Activated CD8-positive, alpha-beta memory T cell treated with anti-CD3 and anti-CD28 coated beads for 1 hour (primary cell): ENCODE measurements at places on chromosomes 16 and 17.
A peak's percentile ranks its signal among the peaks of the same experiment; 100 is the strongest.

GRCh38 chr16:31243734-31244670 lies 15.8 kb upstream of the ITGAM start:
- no peak for DNase-seq

- DNase-seq, result no peak
Measured at GRCh38 chr17:33519692-33520091, 226.6 kb upstream of the ASIC2 start.

GRCh38 chr16:24146518-24146917 lies 109.6 kb upstream of the CACNG3 start:
- DNase-seq, result no peak

DNA sequence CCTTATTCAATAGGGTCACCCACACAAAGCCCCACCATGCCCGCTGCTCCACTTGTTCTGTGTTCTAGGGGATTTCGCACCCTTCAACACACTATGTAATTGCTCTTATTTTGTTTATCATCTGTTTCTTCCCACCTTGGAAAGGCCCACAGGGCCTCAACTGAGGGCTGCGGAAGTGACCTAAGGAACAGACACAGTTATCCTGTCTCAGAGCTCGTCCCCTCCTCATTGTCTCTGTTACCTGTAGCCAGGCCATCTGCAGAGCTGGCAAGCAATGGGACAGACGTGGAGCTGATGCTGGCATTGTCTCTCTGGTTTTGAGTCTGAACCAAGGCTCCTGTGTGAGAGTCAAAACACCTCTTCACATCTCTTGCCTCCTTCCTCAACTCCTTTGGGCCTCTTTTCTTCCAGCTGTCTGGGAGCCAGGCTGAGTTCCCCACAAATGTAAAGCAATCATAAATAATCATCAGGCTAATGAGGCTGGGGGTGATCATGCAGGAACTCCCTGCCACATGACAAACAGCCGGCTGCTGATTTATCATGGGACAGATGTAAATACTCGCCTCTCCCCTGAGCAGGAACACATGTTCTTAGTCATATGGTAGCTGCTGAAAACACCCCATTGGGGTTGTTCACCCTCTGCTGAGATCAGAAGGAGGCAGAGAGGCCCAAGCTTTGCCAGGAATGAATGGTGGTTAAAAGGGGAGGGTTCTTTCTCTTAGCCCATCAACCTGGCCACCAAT lies 71.9 kb downstream of the AXIN2 start:
- no peak for DNase-seq

DNA sequence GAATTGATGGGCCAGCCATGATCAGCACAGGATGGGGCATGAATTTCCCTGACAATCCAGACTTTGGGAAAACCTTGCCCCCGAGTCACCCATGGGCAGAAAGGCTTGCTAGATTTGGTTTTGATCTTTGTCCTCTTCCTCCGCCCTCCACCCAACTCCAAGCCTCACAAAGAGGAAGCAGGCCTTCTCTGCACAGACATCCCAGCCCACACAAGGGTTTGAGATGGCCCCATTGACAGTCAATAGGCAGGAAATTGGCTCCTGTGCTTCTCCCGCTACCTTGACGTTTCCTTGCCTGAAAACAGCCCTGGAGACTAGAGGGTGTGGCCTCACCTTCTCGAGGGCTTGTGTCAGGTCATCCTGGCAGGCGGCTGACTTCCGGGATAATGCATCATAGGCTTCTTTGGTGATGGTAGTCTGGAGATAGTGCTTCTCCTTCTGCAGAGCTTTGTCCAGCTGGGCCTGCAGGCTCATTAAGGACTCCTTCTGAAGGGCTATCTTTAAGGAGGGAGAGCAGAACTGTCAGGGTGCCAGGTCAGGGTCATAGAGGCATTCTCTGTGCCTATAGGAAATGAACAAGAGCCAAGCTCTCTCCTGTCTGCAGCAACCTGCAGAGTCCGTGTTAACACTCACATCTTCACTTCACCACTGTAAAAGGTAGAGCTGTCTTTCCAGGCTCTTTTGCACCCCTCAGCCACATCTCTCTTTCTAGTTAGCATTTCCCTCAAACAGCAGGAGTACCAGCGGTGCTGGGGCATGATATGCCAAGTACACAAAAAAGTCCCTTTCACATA lies 32.2 kb downstream of the DHX38 start:
- DNase-seq, result no peak

DNA sequence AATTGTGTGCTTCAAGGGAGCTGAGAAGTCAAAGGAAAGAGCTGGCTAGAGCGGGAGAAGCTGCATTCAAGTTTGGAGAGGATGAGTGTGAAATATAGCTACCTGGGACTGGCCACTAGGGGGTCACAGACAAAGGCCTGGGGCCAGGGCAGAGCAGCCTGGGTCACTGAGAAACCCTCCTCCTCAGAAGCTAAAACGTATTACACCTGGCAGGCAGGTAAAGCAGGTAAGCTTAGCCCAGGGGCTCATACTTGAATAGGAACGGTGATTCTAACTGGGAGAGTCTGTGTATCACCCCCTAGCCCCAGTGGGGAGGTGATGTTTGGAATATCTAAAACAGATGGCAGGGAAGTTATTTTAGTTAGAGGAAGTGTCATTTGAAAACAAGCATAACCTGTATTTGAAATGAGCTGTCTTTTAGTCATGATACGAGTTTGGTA lies 6.8 kb downstream of the KRT37 start:
- no peak for DNase-seq

- peak; percentile 76 for DNase-seq
Measured at GRCh38 chr16:2715519-2715918, 4.5 kb downstream of the PRSS27 start.

- DNase-seq, result peak; percentile 52
Measured at GRCh38 chr17:80855948-80856862, 135.4 kb upstream of the CHMP6 start.

GRCh38 chr17:58232707-58233156 lies 5.7 kb upstream of the LPO start:
- DNase-seq, result no peak

- no peak for DNase-seq
Measured at GRCh38 chr17:17172001-17172939, 33.9 kb downstream of the PLD6 start.

DNA sequence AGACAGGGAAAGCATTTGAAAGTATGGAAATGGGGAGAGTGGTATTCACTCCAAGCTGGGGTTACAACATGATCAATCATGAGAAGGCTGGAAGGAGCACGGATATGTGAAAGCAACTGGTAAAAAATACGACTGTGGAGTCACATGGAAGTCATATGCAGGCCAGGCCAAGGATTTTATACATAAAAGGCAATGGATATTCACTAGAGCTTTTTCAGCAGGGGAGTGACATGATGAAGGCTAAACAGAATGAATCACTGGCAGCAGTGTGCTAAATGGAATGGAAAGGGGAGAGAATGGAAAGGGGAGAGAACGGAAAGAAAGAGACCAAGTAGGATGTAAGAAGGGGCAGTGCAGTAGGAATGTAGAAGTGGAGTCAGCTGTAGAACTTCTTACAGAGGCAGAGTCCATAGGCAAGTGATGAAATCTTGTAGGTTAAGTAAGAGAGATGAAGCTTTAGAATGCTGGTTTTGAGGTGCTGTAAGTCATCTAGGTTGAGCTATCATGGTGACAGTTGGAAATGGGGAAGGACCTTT lies 13.0 kb upstream of the NETO2 start:
- no peak for DNase-seq

GRCh38 chr16:20944861-20945574 lies 44.4 kb downstream of the LYRM1 start:
- DNase-seq, result no peak

DNA sequence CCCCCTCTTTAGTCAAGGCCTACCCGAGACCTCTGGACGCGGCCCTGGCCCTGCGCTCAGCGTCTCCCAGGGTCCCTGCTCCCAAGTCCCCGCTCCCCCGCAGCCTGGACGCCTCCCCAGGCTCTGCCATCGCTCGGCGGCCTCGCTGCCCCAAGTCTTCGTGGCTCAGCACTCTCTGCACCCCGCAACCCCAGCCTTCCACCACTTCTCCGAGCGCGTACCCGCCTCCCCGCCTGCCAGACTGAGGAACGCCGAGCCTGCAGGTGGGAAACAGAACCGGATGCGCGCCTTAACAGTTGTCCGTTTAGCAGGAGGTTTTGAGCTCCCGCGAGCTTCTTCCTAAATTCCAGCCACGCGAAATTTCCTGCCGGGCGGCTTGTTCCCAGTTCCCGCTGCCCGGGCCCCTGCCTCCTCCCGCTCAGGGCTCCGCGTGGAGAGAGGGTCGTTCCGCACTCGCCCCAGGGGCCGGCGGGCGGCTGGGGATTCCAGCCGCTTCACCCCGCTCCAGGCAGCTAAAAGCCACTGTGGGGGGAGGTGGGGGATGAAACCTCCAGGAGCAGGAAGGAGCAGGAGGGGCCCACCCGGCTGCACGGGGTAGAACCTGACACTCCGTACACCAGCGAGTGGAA lies 87.7 kb downstream of the KCNJ12 start:
- no peak for DNase-seq

GRCh38 chr16:53115773-53116172 lies 61.0 kb downstream of the CHD9 start:
- no peak for DNase-seq

DNA sequence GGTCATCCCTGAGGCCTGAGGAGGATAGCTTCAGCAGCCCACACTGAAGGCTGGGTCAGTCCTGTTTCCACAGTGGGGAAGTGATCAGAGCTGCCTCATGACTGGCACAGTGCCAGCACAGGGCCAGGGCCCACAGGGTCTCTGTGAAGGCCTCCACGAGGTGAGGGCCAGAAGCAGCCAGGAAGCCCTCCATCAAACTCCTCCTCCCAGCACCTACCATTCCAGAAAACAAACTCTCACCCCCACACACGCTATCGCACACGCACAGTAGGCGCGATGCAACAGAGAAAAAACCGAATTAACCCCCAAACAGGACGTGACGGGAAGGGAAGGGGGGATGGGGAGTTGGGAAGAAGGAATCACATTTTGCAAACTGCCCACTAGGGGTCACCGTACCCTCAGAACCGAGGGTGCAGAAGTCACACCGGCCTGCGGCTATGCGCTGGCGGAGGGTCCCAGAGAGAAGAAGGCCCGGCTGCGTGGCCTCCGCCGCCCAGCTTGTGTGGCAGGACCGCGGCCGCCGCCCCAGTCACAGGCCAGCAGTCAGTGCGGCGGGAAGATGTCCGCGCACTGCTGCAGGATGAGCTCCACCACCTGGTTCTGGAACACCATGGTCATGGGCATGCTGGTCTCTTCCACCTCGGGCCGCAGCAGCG lies 37.6 kb downstream of the ARHGAP27 start:
- no peak for DNase-seq

DNA sequence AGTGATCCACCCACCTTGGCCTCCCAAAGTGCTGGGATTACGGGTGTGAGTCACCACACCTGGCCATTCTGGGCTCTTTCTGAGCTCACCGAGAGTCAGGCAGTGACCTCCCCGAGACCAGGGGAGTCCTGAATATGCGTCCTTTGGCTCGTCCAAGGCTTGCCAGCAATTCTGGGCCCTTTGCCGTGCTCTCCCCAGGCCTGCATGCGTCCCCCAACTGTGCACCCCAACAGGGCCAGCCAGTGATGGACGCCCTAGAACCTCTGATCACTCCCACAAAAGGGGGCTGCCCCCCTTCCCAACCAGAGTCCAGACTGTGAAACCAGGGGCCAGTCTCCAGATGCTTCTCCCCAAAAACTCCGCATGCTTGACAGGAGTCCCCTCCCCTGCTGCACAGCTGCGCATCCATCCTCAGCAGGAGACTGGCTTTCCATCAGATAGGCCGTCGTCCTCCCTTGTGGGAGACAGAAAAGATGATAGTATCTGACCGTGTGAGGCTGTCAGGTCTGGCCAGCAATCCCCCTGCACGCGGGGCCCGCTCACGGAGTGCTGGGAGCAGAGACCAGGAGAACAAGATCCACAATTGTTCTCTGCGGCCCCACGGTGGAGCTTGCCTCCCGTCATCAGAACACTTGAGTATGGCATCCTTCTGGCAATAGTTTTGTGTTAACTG lies 15.5 kb downstream of the HS3ST6 start:
- DNase-seq, result no peak

DNA sequence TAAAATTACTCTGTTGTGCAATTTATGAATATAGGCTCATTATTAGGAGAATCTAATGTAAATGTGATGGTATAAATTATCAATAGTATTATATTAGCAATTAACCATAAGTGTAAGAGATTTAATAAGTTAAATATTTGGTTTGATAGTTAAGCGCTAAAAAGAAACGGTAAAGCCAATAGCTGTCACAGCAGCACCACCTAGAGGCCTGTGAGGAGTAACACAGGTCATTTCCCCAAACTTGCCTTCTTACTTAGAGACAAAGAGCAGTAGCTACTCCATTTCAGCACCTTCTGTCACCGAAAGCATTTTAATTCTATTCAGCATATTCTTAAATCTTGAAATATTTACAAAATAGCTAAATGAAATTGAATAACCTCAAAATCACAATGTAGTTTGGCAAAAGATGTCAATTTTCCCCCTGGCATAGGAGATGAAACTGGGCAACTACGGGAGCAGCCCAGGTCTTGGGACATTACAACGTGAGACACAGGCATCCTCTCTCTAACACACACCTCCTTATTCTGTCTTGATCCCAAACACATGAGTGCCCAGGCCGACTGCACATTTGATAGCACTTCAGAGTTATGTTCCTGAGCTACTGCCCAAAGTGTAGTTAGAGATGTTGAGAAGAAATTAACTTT lies 14.3 kb upstream of the DYNLRB2 start:
- DNase-seq, result no peak

- DNase-seq, result no peak
Measured at GRCh38 chr17:16870253-16871245, 101.4 kb downstream of the TNFRSF13B start.

DNA sequence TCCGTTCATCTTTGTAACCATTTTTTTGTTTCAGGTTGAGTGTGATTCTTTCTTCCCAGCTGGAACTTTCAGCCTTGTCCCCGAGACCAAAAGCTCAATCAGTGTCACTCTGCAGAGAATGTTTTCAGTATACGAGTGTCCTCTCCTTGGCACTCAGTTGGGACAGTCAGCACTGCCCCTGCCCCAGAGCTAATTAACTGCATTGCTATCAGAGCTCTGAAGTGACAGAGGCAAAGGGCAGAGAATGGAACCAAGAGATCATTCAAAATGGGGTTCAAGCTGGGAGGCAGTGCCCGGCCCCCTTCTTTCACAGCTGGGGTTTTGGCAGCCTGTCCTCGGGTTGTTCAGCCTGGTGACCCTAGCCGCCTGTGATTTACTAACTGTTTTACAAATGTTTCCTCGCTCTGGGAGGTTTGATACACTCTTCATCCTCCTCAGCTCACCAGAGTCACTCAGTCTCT lies 195.9 kb upstream of the TBX2 start:
- no peak for DNase-seq

GRCh38 chr17:14374268-14374667 lies 73.4 kb downstream of the HS3ST3B1 start:
- DNase-seq, result no peak

DNA sequence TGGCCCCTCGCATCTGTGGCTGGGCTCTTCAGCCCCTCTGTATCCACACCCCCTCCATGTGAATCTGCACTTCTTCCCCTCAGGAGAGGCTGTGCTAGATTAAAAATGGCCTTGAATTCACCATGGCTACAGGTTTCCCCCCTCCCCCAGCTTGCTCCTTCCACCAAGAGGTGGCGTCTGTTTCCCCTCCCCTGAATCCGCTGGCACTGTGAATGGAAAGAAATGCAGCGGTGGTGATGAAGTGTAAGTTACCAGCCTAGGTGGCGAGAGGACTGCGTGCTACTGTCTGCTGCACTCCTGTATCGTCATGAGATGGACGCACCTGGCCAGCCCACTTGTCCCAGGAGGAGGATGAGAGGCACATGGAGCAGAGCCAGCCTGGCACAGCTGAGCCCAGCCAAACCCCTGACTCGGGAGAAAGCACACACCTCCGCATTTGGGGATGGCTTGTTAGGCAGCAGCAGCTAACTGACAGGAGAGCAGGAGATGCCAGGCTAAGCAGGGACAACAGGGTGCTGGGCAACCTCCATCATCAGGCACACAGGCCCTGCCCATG lies 26.2 kb downstream of the TNFRSF13B start:
- no peak for DNase-seq

GRCh38 chr16:22688463-22688862 lies 125.5 kb upstream of the HS3ST2 start:
- DNase-seq, result no peak
